ENCODE measurements at places on chromosomes 3 and 15. TPM values are rescaled to one million over a fixed set of nuclear protein-coding genes. Genes with fewer than 3 reads are reported as not detected.

GALNT15 gene
- total RNA-seq, result 3.4 TPM

SEMA3G gene
- total RNA-seq, result under 0.01 TPM

DUOXA2 gene
- not detected for total RNA-seq

MUC13 gene
- total RNA-seq, result not detected

CLDN11 gene
- total RNA-seq, result 264 TPM

CMTM6 gene
- 107 TPM for total RNA-seq

ROPN1 gene
- not detected for total RNA-seq
